ENCODE measurements at places on chromosomes 2 and 18.

DNA sequence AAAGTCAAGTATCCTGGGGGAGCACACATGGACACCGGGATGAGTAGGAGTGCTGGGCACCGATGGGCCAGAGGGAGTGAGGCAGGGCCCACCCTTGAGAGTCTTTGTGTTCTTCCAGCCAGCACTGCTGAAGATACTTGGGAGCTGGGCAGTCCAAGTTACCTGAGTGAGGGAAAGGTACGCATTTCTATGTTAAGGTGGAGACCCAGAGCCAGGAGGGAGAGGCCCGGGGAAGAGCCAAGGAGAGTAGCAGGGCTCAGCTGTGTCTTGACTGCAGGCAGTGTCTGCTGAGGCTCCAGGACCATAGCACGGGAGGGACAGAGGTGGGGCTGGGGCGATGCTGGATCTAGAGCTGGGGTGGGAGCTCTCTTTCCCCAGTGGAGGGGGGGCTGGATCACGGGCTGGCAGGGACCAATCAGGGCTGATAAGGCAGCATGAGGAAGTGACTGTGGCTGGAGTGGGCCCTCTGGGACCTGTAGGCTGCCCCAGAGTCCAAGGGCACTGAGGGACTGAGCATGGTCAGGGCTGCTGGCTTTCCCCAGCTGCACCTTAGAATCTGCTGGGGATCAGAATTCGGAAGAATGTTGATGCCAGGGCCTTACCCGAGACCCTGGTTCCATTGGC, 289.2 kb downstream of the PHLPP1 start:
- DNase-seq: no peak

DNA sequence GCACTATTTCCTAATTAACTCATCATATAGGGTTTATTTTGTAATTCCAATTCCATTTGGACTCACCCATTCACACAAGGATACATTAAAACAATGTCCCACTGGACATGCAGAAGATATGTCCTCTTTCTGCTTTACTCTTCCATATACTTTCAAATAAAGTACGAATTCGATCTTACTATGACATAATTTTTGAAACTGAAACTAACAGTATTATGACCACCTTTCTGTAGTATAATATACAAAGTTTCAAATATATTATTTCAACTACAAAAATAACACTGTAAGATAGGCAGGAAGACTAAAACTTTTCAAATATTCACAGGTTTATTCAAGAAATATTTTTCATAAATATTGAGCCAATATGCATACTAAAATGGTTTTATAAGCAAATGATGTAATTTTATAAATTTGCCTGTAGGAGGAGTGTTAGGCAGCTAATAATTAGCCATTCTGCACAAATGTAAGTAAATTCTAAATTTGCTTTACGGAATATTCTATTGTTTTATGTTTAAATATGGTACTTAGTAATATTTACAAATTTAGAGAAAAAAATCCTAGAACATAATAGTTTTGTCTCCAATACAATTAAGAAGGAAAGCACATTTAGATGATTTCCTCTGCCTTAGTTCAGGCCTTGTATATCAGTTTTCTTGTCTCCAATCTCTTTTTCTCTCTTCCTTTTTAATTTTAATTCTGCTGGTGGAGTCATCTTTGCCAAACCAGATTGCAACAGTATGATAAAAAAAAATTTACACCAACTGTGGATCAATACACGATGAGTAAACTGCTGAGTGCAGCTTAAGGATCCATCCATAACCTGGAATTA, 85.9 kb downstream of the CERKL start:
- no peak for DNase-seq

GRCh38 chr2:202831242-202832220, 40.0 kb downstream of the ICA1L start:
- DNase-seq: peak; percentile 8

- DNase-seq: no peak
These were observed 137.7 kb upstream of the TWIST2 start for GRCh38 chr2:238710032-238710735.

DNA sequence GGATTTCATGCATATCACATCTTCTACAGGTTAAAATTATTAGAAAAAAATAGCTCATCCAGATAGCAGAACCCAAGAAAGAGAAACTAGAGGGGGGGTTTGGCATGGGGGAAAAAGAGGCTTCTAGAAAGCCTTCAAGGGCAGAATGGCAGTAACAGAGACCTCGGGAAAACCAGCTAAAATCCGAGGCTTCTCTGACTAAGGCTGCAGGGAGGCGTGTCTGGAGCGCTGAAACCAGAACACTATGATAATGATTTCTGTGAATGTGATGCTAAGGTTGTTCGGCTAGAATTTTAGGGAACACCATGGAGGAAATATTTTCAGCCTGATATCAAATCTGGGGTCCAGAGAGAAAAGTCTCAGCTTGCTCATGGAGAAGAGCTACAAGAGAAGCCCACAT, 73.0 kb downstream of the ATP8B1 start:
- no peak for DNase-seq

GRCh38 chr2:180124273-180125139, 117.4 kb upstream of the CWC22 start:
- no peak for DNase-seq

DNA sequence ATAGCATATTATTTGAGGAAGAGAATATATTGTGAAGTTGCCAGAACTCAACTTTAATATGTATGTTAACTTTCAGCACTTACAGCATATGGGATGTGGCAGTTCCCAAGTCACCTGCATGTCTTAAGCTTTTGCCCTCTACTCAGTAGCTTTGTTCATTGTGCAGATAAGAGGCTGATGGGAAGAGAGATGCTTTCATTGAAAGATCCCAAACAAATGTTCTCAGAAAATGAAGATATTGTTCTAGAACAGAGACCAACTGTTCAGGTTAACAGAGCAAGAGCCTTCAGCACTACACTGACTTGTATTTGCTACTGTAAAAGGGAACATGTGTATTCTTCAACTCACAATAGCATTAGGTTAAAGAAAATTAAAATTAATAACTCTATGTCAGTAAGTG, 28.1 kb downstream of the GAREM1 start:
- no peak for DNase-seq

DNA sequence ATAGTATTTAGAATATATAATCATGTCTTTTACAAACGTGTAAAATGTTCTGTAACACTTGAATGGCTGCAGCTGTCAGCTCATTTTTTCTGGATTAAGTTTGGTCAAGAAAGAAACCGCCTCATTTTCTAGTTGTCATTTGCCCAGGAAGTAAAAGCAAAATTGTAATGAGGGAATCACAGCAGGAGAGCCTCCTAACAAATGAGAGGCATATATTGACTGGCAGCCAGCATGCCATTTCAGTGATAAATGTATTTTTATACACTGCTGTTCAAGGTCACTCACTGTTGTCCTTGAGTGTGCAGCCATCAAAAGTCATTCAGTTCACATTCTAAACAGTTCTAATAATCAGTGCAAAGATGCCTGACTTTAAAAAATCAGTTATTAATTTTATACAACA, 144.3 kb upstream of the BOD1L2 start:
- DNase-seq: no peak

DNA sequence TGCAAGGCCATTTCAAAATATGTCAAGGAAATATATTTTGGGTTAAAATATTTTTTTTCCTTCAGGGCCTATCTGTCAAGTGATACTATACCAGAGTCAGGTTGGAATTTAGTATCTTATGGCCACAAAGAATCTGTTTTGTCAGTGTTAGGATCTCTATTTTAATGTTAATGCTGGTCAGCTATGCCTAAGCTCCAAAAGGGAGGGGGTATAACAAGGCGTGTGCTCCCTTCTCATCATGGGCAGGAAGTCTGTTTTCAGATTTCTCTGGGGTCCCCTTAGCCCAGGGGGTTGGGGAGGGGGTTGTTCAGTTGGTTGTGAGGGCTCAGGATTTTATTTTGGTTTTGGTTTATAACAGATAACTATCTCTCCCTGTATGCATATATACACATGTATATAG, 126.4 kb downstream of the TMEM163 start:
- DNase-seq: no peak

- DNase-seq: no peak
These were observed 41.1 kb downstream of the CDCA7 start for GRCh38 chr2:173395567-173396351.

GRCh38 chr2:43224131-43224570, 2.3 kb downstream of the ZFP36L2 start:
- DNase-seq: peak; percentile 53

- no peak for DNase-seq
These were observed 339.2 kb downstream of the PDE11A start for GRCh38 chr2:177733322-177733855.

DNA sequence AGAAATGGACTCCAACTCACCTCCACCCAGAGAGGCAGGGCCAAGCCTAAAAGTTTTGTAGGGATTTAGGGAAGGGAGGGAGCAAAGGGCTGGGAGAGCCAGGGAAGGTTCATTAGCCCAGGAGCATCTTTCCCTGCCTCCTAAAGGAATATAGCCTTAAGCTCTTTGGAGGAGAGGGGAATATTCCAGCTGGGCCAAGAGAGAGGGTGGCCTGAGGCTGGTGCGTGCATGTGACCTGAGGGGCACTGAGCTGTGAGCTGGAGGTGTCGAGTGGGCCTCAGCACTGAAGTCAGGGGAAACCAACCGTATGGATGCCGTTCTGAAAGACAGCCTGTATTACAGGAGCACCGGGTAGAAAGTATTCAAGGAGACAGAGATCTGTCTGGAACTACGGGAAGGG, 112.6 kb downstream of the KLHL29 start:
- no peak for DNase-seq

DNA sequence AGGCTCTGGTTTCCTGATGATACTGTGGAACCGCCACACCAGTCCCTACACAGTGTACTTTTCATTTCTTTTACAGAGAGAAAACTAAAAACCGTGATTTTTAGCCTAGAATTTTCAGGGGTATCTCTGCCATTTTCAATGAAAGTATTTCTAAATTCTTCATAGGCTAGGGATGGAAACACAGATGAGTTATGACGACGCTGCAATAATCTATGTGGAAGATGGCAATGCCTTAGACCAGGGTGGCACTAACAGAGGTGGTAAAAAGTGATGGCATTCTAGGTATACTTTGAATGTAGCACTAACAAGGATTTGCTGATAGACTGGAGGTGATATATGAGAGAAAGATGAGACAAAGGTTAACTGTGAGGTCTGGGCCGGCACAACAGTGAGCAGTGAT, 56.5 kb downstream of the TTC21B start:
- no peak for DNase-seq

- DNase-seq: no peak
These were observed 75.0 kb downstream of the TMEM247 start for GRCh38 chr2:46554397-46554796.

- DNase-seq: no peak
These were observed 45.2 kb upstream of the MAPRE3 start for GRCh38 chr2:26925100-26925791.

DNA sequence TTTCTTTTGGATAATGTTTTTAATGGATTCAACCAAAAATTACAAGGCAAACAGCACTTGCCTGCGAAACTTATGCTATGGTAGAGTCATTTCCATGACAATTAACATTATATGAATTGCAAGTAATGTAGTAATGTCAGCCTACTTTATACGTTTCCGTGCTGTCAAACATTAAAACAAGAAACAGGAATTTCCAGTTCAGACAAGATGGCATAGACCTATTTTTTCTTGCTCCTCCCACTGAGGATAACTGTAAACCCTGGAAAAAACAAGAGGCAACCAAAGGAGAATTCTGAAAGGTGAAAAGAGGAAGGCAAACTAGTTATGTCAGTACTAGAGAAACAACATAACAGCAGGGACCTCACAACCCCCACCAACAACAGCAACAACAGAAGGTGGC, 170.7 kb downstream of the DIS3L2 start:
- no peak for DNase-seq

DNA sequence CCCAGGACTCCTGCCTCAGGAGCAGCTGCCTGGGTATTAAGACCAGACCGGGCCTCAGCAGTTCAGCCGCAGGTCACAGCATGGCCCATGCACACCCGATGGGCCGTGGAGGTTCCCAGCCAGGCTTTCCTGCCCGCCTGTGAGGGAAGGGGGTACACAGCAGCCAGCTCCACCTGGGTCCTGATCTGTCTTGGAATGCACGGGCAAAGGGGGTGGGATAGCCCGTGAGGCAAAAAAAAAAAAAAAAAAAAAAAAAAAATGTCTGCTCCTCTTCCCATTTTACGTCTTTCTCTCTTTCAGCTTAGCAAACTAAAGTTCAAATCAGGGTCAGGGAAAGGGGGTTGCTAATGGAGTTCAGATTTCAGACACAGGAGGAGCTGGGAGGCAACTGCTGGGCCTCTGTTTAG, 385.2 kb downstream of the TNS1 start:
- DNase-seq: no peak

DNA sequence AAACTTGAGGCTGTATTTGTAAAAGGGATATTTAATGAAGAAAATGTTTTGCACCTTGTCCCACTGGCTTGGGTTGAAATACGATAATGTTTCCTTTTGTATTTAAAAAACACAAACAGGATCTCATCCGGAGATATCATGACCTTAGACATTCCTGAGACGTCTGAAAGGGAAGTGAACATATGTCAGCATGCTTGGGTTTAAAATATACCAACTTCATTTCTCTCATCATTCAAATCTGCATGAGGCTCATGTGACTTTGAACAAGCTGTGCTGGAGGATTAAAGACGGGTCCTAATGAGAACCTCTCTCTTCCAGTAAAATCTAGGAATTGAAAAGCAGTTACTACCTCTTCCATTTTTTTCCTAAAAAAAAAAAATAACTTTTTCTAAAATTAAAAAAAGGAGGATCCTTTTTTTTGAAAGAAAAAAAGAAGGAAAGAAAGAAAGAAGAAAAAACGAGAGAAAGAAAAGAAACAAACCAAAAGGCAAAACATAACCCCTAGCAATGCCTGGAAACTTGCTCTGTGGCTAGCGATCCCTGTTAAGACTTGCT, 106.8 kb upstream of the ZFP36L2 start:
- DNase-seq: no peak

All from stimulated activated CD8-positive, alpha-beta memory T cell treated with anti-CD3 and anti-CD28 coated beads, Interleukin-4, amount 100 ng/mL, for 1 hour (primary cell).